ENCODE measurements at places on chromosomes 11 and 22.

DNA sequence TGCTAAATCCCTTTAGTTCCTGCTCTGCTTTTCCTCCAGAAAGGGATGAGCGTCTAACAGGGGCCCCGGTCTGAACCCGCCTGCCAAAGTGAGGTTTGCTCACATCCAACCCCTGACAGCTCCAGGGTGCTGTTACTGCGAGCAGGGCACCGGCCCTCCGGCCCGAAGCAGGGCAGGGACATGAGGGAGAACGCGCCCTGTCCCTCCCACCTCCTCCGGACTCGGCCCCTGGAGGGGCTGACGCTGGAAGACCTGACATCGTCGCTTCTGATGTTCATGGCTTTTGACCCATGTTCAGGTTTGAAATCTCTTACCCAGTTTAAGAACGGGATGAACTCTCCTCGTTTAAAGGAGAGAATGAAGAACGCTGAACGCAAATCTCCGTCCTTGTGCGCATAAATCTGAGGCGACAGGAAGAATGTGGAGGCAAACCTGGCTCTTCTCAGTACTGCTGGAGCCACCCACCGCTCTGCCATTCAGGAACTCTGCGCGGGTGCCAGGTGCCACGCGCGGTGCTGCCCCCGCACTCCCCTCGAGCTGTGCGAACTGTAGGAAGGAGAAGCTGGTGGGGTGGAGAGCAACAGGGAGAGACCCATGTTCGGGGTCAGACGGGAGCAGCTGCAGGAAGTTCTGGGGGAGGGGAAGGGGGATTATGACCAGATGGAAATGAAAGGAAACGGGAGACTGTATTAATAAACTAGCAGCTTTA, 826 bp upstream of the EEF1G start:
- no peak for DNase-seq

DNA sequence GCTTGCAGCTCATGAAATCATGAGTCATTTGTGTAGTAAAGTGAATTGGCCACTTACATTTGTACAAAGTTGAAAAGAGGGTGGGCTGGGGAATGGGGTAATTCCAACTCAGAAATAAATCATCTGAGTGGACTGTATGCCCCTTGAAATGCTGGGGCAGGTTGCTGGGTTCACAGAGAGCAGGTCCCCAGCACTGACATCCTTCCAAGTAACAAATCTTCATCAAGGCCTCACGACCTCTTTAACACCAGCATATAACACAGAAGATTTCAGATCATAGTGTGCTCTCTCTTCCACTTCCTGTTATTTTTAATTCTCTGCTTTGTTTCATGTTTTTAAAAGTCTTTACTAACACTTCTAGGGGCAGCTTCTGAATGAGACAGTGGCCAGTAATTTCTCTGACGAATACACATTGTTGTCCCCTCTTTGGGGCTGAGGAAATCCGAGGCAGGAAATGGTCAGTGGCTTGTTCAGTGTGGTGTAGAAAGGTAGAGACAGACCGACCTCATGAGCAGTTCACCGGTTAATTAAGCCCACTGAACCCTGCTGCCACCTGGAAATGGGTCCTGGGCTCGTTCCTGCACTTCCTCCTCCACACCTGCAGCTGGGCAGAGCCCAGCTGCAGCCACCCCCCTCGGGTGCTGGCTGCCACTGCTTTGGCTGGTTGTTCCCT, 127.7 kb downstream of the MAML2 start:
- no peak for DNase-seq

DNA sequence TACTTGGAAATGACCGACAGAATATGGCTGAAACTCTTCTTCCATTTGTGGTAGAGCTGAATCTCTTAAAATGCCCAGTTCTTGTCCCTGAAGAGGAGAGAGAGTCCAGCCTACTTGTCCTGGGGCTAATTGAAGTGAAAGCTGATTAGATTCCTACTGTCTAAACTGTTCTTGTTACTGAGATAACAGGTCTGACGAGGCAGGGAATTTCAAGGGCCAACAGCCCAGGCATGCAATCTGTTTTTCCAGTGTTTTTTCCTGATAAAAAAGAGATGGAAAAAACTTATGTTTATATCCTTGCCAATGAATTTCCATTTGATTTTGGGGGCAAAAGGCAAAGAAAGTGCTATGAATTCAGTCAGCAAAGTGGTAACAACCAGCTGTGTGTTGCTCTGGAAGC, 195.5 kb downstream of the ETS1 start:
- DNase-seq, result no peak

DNA sequence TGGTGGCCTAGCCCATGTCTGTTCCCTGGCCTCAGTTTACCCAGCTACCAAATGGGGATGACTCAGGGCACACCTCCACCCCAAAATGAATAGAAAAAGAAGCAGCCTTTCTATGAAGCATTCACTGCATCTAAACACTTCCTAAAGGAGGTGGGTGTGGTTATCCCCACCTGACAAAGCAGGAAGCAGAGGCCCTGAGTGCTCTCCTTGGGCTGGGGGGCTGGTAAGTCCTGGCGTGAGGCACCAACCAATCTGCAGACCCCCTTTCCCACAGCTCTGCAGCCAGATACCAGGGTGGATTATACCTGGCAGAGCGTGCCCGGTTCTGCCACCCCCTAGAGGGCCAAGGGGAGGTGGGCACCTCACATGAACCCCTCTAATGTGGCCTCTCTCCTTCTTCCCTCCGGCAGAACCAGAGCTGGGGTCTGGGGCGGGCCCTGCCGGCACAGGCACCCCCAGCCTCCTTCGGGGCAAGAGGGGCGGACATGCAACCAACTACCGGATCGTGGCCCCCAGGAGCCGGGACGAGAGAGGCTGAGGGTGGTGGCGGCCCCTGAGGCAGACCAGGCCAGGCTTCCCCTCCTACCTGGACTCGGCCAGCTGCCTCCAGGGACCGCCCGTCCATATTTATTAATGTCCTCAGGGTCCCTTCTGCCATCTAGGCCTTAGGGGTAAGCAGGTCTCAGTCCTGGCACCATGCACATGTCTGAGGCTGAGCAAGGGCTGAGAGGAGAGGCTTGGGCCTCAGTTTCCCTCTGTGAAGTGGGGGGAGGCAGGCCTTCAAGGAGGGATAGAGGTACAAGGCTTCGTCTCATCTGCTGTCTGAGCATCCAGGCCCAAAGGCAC, 9.2 kb downstream of the RHBDD3 start:
- DNase-seq, result no peak

- DNase-seq, result no peak
These were observed at the start of gene NLRP10 for GRCh38 chr11:7965386-7965785. NLRP10 (minus strand) TSS chr11:7965447; CDS start chr11:7963495, 1,952 bp downstream.

GRCh38 chr11:24082241-24082640, 414.6 kb upstream of the LUZP2 start:
- DNase-seq, result no peak

GRCh38 chr22:27752141-27752540, 49.4 kb downstream of the MN1 start:
- DNase-seq, result no peak

DNA sequence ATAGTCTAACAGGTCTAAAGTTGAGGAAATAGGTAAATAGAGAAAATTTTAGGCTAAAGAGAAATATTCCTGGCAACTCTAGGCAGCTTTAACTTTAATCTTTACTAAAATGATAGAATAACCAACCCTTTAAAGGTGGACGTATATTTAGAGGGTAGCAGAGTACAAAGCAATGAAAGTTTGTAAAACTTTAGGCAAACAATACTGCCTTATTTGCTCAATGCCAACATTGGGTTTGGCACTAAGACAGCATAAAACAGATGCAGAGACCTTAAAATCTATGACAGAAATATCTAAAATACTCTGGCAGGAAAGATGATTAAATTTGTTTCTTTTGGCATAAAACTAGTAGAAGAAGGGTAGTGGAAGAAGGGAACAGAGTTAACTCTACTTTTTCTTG, 70.7 kb downstream of the EMSY start:
- no peak for DNase-seq

DNA sequence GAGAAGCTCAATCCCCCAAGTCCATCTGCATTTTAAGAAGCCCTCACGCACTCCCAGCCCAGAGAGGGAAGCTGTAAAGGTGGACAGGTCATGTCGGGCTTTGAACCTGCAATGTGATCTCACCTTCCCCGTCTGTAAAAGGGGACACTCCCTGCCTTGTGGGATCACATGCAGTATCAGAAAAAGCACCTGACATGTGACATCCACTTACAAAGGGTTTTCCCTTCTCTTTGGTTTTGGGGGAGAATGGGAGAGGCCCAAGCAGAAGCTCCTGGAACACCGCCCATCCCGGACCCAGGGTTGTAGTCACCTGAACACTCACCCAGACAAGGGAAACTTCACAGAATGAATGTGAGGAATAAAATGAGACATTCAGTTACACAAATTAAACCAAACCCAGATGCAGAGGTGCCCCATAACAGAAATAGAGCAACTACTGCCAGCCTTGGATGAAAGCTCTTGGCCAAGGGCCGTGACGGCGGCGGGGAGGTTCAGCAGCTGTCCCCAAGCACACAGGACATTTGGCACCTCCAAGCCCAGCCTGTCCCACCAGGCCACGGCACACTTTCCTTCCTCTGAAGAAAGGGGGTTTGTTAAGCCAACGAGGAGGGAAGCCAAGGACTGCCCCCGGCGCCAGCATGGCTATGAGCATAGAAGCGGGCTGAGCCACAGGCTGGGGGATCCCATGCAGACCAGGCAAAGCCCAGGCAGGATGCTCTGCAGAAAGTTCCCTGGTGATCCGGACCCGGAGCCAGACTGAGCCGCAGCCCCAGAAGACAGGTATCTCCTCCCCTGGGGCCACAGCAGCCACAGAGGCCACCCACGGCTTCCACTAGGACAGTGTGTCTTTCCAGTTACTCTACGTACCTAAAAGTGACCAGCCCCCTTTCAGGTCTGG, 3.8 kb downstream of the BID start:
- no peak for DNase-seq

DNA sequence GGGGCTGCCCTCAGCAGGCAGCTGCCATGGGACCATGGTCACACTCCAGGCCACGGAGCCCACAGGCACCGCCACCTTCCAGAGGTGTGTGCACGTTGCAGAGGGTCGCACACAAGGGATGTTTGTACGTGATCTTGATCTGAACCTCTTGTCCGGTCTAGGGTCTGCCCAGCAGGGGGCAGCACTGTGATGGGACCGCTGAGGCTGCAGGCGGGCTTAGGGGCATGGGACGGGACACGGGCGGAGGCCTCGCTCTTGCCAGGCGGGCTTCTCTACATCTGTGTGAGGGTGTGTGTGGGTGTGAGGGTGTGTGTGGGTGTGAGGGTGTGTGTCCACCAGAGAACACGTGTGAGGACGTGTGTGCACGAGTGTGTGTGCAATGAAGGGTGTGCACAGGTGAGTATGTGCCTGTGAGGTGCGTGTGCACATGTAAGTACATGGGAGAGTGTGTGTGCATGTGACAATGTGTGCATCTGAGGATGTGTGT, 52.4 kb downstream of the CACNA1I start:
- DNase-seq, result no peak

DNA sequence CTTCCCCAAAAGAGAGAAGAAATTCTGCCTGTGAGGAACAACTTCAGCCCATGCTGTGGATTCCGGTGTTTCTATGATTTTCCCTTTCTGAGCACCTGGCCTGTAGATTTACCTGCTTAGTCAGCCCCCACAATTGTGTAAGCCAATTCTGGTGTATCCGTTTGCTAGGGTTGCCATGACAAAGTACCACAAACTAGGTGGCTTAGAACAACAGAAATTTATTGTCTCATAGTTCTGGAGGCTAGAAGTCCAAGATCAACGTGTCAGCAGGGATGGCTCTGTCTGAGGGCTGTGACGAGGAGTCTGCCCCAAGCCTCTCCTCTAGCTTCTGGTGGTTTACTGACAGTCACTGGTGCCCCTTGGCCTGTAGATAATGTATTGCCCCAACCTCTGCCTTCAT, 15.9 kb upstream of the CYB5R2 start:
- DNase-seq, result no peak

DNA sequence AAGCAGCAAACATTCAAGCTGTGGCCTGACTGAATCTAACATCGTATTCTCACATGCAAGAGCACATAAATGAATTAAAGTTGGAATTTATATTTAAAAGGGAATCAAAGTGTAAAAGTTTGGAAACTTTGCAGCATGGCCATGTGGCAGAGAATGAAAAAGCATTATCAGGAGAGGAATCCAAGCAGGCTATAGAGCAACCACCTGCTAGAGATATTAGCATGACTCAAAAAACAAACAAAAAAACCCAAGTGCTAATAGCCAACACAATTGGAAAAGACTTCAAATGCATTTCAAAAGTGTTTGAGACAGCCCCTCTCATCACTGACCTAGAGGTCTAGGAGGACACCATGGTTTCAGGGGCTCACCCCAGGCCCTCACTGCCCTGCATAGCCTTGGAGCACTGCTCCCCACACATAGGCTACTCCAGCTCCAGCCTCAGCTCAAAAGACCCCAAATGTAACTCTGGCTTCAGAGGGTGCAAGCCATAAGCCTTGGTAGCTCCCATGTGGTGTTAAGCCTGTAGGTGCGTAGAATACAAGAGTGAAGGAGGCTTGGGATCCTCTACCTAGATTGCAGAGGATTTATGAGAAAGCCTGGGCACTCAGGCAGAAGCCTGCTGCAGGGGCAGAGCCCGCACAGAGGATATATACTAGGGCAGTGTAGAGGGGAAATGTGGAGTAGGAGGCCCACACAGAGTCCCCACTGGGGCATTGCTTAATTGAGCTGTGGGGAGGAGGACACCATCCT, 1.7 kb upstream of the KRTAP5-7 start:
- DNase-seq, result no peak

- DNase-seq, result no peak
These were observed 123.9 kb downstream of the MRTFA start for GRCh38 chr22:40512426-40513136.

- DNase-seq, result no peak
These were observed 192.8 kb upstream of the B3GAT1 start for GRCh38 chr11:134604886-134605285.

DNA sequence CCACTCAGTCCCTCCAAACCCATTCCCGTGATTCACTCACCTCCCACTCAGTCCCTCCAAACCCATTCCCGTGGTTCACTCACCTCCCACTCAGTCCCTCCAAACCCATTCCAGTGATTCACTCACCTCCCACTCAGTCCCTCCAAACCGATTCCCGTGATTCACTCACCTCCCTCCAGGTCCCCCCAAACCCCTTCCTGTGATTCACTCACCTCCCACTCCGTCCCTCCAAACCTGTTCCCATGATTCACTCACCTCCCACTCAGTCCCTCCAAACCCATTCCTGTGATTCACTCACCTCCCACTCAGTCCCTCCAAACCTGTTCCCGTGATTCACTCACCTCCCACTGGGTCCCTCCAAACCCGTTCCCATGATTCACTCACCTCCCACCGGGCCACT, 639.6 kb downstream of the BRD1 start:
- no peak for DNase-seq

Data from left renal pelvis (tissue), 4 donors.